ENCODE measurements at places on chromosomes 11 and 22.

- no peak for DNase-seq
These were observed 769.1 kb upstream of the LUZP2 start for GRCh38 chr11:23727794-23728193.

GRCh38 chr11:35281169-35281688, 138.1 kb downstream of the SLC1A2 start:
- no peak for DNase-seq

- DNase-seq = no peak
These were observed 13.0 kb upstream of the TP53AIP1 start for GRCh38 chr11:128955636-128956035.

- no peak for DNase-seq
These were observed 133.9 kb upstream of the UBASH3B start for GRCh38 chr11:122521626-122522025.

DNA sequence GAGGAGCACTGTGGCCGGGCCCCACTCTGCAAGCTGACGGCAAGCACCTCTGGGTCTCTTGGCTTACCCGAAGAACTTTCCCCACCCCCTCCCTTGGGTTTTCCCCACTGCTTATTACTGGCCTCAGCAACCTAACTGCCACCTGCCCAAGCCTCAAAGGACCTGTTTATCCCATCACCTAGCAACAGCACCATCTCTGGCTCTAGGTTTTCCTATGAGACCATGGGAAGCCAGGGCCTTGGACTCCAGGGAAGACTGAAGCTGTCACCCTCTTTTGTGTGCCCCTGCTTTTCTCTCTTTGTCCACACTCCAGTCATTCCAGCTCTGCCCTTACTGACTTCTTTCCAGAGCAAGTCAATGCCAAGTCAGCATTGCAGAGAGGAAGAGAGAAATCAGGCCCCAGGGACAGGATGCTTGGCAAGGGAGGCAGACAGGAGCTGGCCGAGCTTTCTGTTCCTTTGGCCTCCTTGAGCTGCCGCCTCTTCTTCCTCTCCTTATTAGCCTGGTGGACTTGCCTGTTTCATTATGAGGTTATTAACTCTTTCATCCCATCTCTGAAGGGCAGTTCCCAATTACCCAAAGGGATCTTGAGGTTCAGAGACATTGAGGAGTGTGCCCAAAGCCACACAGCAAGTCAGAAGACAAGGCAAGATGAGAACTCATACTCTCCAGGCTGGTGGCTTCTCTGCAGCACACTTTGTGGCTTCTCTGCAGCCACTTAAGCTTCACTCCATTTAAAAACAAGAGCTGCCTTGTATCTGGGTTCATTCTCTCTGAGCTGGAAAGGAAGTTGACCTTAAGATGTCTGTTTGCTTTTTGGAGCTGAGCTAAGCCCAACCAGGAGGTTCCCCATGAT, at the start of gene SMIM35:
SMIM35 (minus strand) TSS at position 51 of the 856 bp plus-strand sequence. CDS start 206 bp downstream, outside the sequence.
- DNase-seq = peak; percentile 15

GRCh38 chr11:112822478-112823274, 138.5 kb upstream of the NCAM1 start:
- peak; percentile 36 for DNase-seq

- no peak for DNase-seq
These were observed 35.4 kb downstream of the KCNQ1OT1 start for GRCh38 chr11:2664376-2664775.

- no peak for DNase-seq
These were observed 41.8 kb upstream of the SHANK2 start for GRCh38 chr11:71293961-71294782.

DNA sequence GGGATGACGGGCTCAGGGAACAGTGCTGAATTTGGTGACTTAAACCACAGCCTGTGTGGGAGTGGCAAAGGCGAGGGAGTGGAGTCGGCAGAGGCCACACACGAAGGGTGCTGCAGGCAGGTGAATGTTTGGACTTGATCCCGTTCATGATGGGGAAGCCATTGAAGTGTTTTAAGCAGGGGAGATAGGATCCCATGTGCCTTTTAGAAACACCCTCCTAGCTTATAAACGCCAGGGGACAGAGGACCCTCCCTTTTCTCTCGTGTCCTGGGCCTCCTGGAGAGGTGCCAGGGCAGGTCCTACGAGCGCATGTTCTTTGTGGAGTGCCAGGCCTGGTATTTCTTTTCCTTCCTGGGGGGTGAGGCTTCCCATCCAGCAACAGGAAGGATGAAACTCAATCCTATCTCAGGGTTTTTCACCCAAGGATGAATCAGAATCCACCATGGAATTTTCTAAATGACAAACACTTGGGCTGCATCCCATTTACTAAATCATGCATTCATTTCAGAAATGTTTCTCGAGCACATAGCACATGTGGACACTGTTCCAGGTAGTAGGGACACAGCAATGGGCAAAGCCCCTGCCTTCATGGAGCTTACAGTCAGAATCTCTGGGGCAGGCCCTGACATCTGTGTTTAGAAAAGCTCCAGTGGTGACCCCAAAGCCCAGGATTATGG, 59.6 kb downstream of the CHRDL2 start:
- DNase-seq = no peak

GRCh38 chr11:120068114-120068573, 69.8 kb downstream of the TRIM29 start:
- DNase-seq = no peak

DNA sequence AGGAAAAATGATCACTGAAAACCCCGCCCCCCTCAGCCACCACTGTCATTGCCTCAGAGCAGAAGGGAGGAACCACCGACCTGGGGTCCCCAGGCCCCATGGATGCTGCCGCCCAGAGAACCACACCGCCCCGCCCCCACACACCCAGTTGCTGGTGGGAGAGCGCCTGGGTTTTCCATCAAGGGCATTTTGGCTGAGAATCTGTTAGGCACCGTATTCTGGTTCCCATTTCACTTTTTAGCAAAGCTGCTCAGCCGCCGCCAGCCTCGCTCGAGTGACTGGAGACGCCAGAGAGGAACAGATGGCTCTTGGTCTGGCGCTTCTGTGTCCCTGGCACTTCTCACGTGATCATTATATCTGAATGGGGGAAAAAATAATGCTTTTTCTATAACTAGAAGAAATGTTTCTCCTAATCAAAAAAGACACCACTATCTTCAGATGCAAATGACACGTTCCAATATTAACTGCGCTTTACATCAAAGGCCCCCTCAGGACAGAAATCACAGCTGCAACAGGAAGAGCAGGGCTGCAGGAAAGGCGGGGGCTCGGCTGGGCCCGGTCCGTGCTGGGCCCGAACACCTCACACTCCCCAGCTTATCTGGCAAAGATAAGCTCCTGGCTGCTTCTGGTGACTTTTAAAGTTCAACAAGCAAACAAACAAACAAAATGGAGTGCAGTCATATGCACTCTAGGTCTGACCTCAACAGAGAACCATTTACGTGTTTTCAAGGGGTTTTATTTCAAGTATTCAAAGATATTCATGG, 149.8 kb downstream of the MPPED1 start:
- DNase-seq = no peak

GRCh38 chr22:33921525-33922348, 1.5 kb upstream of the LARGE1 start:
- no peak for DNase-seq

- no peak for DNase-seq
These were observed 3.2 kb upstream of the SYT8 start for GRCh38 chr11:1831338-1832210.

- DNase-seq = no peak
These were observed 18.2 kb upstream of the GRAMD4 start for GRCh38 chr22:46602025-46602424.

- DNase-seq = no peak
These were observed 413.2 kb downstream of the MIAT start for GRCh38 chr22:27070594-27070993.

Measured in COR-L47 (cell line).